ENCODE measurements at places on chromosomes 5 and 9. TPM values are rescaled to one million over a fixed set of nuclear protein-coding genes. Genes with fewer than 3 reads are reported as not detected.
A peak's percentile ranks its signal among the peaks of the same experiment; 100 is the strongest.

- peaks cover 7% of the 10 kb centered on the region for H3K4me1 ChIP-seq
- peak; percentile 54 for DNase-seq
- H3K27me3 ChIP-seq = no peaks in the 10 kb centered on the region
- H3K36me3 ChIP-seq = no peaks in the 10 kb centered on the region
- no peak overlapping the region for H3K4me3 ChIP-seq
Observed at GRCh38 chr9:128055344-128056040, 11.6 kb downstream of the NAIF1 start.

DNA sequence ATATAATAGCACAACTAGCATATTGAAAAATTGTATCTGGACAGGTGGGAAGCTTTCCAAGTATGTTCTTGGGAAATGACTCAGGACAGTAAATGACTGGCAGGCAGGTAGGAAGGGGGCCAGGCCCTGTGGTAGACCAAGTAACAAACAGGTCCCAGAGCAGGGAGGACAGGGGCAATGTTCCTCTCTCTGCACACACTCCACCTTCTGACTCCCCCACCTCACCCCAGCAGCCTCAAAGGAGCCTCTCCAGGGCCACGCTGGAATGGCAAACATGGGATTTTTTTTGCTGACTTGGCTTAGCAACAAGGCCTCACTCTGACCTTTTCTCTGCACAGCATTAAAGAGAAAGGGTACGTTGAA, 31.1 kb upstream of the IQGAP2 start:
- no peaks in the 10 kb centered on the region for H3K27me3 ChIP-seq
- no peak overlapping the region for H3K4me3 ChIP-seq
- no peaks in the 10 kb centered on the region for H3K4me1 ChIP-seq
- H3K36me3 ChIP-seq = no peaks in the 10 kb centered on the region
- H3K27ac ChIP-seq = no peak overlapping the region

GRCh38 chr5:153885141-153885540, 153.6 kb downstream of the FAM114A2 start:
- no peaks in the 10 kb centered on the region for H3K36me3 ChIP-seq
- H3K27ac ChIP-seq = no peak overlapping the region
- H3K4me1 ChIP-seq = no peaks in the 10 kb centered on the region

The EIF4E1B gene
- total RNA-seq = not detected

The RNF183 gene
- total RNA-seq = 0.98 TPM

The CYLC2 gene
- total RNA-seq = not detected

Measured in breast epithelium (tissue), 4 donors.